ENCODE measurements at places on chromosomes 6 and 20. TPM values are rescaled to one million over a fixed set of nuclear protein-coding genes. Genes with fewer than 3 reads are reported as not detected.
A peak's percentile ranks its signal among the peaks of the same experiment; 100 is the strongest.

AVP gene
- not detected for total RNA-seq

TP53TG5 gene
- not detected for total RNA-seq

SLC13A3 gene
- total RNA-seq: 0.19 TPM

HLA-DQB2 gene
- 2.9 TPM for total RNA-seq

MLN gene
- not detected for total RNA-seq

NECAB3 gene
- total RNA-seq: 28.3 TPM

MYBL2 gene
- total RNA-seq: 114 TPM

TRPC4AP gene
- 56.9 TPM for total RNA-seq

SLC23A2 gene
- total RNA-seq: 16.1 TPM

ENPP5 gene
- not detected for total RNA-seq

DNA sequence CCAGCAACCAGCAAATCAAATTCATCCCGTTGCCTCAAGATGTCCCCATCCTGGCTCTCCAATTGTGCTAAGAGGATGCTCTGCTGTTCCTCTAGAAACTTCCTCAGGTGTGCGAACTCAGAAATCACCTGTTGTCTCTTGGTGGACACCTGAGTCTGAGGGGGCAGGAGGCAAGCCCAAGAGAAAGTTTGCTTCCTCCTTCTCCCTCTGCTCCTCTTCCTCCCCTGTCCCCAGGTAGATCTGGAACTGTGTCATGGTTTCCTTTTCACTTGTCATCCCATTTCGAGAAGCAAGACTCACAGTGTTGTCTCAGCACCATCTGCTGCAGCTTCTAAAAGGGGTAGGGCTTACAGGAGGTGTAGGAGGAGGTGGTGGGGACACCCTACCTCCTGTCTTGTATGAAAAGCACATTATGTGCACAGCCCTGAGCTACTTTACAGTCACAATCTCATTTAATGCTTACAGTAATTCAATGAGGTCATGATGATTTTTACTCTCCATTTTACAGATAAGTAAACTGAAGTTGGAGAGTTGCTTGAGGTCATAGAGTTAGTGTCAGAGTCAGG, 2.5 kb downstream of the TRIM10 start:
- H3K36me3 ChIP-seq: no peaks in the 10 kb centered on the region
- no peak for DNase-seq

GRCh38 chr20:56469077-56469449, 636 bp downstream of the RTF2 start:
- H3K4me3 ChIP-seq: peak overlapping the region; percentile 91
- H3K36me3 ChIP-seq: peaks cover 24% of the 10 kb centered on the region
- no peak for DNase-seq
- H3K27ac ChIP-seq: peak overlapping the region; percentile 98

DNA sequence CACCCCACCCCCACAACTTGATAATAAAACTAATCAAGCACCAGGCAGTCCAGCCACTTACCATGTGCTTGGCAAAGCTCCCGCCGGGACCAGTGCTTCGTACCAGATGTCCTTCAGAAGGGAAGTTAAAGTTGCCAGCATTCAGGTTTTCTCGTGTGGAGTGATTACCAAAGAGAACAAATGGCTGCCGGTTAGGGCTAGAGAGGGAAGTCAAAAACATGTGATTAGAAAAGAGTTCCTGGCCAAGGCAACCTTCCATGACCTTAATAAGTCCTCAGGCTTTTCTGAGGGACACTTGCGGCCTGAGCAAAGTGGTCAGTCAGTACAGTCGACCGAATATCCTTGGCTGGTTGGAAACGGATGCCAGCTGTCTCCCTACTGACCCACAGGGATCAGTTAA, 67.0 kb downstream of the DNAAF9 start:
- H3K27ac ChIP-seq: no peak overlapping the region
- no peak for DNase-seq
- H3K4me1 ChIP-seq: peaks cover 2% of the 10 kb centered on the region

GRCh38 chr6:17448165-17448564, 54.8 kb downstream of the CAP2 start:
- DNase-seq: no peak
- no peaks in the 10 kb centered on the region for H3K4me1 ChIP-seq
- H3K36me3 ChIP-seq: no peaks in the 10 kb centered on the region
- no peak overlapping the region for H3K4me3 ChIP-seq

DNA sequence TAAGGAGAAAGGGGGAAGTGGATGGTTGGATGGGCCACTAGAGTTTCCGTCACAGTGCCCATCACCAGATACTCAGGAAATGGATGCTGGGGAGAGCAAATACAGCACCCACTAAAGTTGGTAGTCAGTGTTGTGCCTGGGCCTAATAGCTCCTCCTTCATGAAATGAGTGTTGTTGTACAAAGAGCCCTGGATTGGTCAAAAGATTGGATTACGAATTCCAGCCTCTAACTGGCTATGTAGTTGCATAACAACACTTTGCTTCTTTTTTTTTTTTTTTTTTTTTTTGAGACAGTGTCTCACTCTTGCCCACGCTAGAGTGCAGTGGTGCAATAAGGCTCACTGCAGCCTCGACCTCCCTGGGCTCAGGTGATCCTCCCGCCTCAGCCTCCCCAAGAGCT, 27.4 kb downstream of the KCNG1 start:
- no peak overlapping the region for H3K4me3 ChIP-seq
- no peak overlapping the region for H3K27ac ChIP-seq

DNA sequence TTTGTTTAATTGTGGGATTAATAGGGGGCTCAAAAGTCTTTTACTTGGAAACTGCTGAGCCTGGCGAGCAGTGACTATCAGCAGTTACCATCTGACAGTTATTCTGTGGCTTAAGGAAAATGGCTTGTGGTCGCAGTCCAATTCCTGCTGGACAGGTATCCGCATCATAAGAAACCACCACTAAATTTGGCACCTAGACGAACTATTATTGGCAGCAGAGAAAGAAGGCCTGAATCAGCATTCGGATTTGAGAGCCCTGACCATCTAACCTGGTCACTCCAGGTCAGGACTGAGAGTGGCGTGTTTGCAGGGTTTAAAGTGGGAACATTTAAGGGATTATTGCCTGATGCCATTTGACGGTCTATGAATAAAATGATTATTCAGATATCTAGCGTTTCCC, 146.4 kb downstream of the RPS12 start:
- H3K27me3 ChIP-seq: peaks cover 46% of the 10 kb centered on the region
- H3K4me3 ChIP-seq: no peak overlapping the region
- peaks cover 28% of the 10 kb centered on the region for H3K4me1 ChIP-seq
- peaks cover 8% of the 10 kb centered on the region for H3K36me3 ChIP-seq
- H3K27ac ChIP-seq: no peak overlapping the region

GRCh38 chr6:91298543-91299145, 711.8 kb upstream of the MAP3K7 start:
- no peaks in the 10 kb centered on the region for H3K27me3 ChIP-seq
- H3K4me1 ChIP-seq: no peaks in the 10 kb centered on the region
- H3K27ac ChIP-seq: no peak overlapping the region
- no peaks in the 10 kb centered on the region for H3K36me3 ChIP-seq
- DNase-seq: no peak

- DNase-seq: no peak
- H3K4me1 ChIP-seq: no peaks in the 10 kb centered on the region
- H3K27me3 ChIP-seq: no peaks in the 10 kb centered on the region
- H3K36me3 ChIP-seq: no peaks in the 10 kb centered on the region
- H3K4me3 ChIP-seq: no peak overlapping the region
- H3K27ac ChIP-seq: no peak overlapping the region
Observed at GRCh38 chr6:74891349-74891831, 314.5 kb downstream of the COL12A1 start.

DNA sequence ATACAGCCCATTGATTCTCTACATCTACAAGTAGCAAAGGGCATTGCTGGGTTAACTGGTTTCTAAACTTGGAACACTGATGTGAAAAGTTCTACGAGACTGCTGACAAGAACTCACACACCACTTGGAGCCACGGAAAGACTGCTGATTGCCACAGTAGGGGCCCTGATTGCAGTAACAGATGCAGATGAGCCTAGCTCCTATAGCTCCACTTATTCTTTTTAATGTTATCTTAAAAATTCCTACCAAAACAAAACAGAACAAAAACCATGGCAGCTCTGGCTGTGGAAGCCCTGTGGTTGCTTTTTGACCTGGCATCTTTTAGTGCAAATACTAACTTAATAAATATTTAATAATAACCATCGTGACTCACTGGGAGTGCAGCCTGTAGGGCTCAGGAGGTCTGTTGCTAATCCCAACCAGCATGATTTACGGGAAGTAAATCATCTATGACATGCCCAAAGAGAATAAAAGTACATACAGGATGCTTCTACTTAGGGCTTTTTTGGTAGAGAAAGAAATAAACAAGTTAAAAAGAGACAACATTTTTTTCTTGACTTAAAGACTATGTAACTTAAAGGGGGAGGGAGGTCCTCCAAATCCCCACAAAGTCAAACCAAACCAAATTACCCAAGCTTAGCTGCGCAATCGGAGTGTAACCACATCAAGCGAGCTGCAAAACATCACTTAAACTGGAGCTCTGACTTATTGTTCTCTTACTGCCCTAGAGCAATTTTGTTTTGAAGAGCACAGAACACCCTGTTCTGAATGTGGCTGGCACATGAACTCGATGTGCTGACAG, 87.2 kb downstream of the FKBP5 start:
- H3K27me3 ChIP-seq: no peaks in the 10 kb centered on the region
- H3K4me3 ChIP-seq: peak overlapping the region; percentile 62
- H3K4me1 ChIP-seq: peaks cover 47% of the 10 kb centered on the region
- peak overlapping the region; percentile 80 for H3K27ac ChIP-seq

GRCh38 chr6:24752917-24753492, 21.7 kb upstream of the GMNN start:
- no peak overlapping the region for H3K27ac ChIP-seq
- DNase-seq: no peak
- no peak overlapping the region for H3K4me3 ChIP-seq
- H3K36me3 ChIP-seq: peaks cover 6% of the 10 kb centered on the region
- peaks cover 19% of the 10 kb centered on the region for H3K27me3 ChIP-seq
